ENCODE measurements at places on chromosomes 13 and 19. TPM values are rescaled to one million over a fixed set of nuclear protein-coding genes. Genes with fewer than 3 reads are reported as not detected.

- no peaks in the 10 kb centered on the region for H3K4me1 ChIP-seq
- no peak overlapping the region for H3K4me3 ChIP-seq
These were observed 190.4 kb downstream of the UQCRFS1 start for GRCh38 chr19:29022599-29022998.

- no peak overlapping the region for H3K4me3 ChIP-seq
- no peak for DNase-seq
- no peaks in the 10 kb centered on the region for H3K4me1 ChIP-seq
- no peak overlapping the region for H3K27ac ChIP-seq
- no peaks in the 10 kb centered on the region for H3K36me3 ChIP-seq
These were observed 137.0 kb downstream of the STK24 start for GRCh38 chr13:98439896-98440295.

- H3K4me3 ChIP-seq, result no peak overlapping the region
- no peaks in the 10 kb centered on the region for H3K27me3 ChIP-seq
- no peaks in the 10 kb centered on the region for H3K36me3 ChIP-seq
- H3K4me1 ChIP-seq, result no peaks in the 10 kb centered on the region
- DNase-seq, result no peak
These were observed 318.7 kb upstream of the NBEA start for GRCh38 chr13:34623331-34623730.

ZNF383 gene
- total RNA-seq, result 5.3 TPM

- DNase-seq, result no peak
- no peaks in the 10 kb centered on the region for H3K4me1 ChIP-seq
- no peaks in the 10 kb centered on the region for H3K27me3 ChIP-seq
- no peak overlapping the region for H3K4me3 ChIP-seq
- no peaks in the 10 kb centered on the region for H3K36me3 ChIP-seq
These were observed 54.7 kb upstream of the ARHGEF7 start for GRCh38 chr13:111060237-111060919.

SMIM44 gene
- total RNA-seq, result not detected

ZNF529 gene
- 6.2 TPM for total RNA-seq

DNA sequence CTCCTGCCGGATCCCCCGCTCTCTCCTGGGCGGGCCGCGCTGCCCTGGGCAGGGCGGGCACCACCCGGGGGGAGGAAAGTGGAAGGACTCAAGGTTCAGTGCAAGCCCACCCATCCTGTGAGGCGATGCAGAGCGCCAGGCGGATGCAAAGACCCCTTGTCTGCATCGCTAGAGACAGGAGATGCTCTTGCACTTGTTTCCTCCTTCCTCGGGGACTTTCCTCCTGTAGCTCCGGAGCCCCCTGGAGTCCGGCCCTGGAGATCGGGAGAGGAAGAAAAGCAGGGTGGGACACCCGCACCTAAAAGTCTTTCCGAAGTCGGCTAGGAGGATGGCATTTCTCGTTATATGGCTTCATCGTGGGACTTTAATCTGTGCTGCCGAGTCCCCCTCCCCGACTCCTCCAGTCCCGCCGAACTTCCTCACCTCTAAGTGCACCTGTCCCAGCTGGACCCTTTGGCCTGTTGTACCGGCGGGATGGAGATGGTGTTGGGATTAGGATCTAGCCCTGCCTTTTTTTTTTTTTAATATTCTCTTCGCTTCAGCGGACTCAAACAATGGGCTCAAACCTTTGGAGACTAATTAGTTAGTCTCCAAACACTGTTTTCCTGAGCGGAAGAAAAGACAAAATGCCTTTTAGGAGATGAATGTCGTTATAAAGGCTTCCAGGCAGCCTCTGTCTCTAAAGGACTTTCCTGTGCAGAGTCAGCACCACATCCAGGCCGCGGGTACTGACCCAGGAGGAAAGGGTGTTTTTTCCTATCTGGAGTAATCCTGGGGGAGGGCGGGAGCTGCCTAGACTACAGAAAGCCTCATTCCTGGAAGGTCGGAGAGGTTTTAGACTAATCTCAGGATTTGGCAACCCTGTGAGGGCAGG, 725 bp downstream of the FAM124A start:
- peaks cover 11% of the 10 kb centered on the region for H3K4me1 ChIP-seq
- peak overlapping the region; percentile 11 for H3K4me3 ChIP-seq
- H3K27me3 ChIP-seq, result peaks cover 22% of the 10 kb centered on the region
- no peak overlapping the region for H3K27ac ChIP-seq
- H3K36me3 ChIP-seq, result no peaks in the 10 kb centered on the region

COMP gene
- total RNA-seq, result 0.07 TPM

DNA sequence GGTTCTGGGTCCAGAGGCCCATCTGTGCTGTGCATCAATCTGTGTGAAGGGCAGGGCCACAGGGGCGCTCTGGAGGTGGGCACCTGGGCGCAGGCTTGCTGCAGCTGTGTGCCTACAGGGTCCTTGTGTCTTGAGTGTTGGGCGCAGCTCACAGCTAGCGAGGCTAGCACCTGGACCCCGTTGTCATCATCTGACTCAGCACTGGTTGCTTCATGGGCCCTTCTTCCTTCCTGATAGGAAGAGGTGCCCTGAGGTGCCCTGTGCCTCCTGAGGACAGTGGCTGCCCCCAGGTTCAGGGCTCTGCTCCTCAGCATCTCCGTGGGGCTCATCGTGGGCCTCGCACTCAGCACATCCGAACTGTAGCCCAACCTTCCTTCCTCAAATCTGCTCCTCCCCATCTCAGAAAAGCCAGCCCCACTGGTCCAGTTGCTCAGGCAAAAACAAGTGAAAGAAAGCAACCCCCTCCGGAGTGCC, 54.8 kb downstream of the GATAD2A start:
- peaks cover 68% of the 10 kb centered on the region for H3K36me3 ChIP-seq
- DNase-seq, result no peak
- no peaks in the 10 kb centered on the region for H3K27me3 ChIP-seq
- H3K4me1 ChIP-seq, result peaks cover 34% of the 10 kb centered on the region

DNA sequence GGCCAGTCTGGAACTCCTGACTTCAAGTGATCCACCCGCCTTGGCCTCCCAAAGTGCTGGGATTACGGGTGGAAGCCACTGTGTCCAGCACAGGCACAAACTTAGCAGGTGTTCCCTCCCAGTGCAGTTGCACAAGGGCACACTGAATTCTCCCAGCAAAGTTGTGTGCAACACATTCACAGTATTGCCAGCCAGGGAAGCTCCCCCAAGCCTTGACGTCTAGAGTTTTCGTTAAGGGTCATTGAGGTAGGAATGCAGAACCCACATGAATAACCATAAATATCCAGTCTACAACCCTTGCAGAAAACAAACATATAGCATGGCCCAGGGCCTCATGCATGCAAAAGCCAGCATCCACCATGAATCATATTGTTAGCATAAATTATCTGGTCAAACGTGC, 3.3 kb upstream of the AURKC start:
- no peak for DNase-seq
- H3K4me1 ChIP-seq, result peaks cover 10% of the 10 kb centered on the region
- H3K36me3 ChIP-seq, result no peaks in the 10 kb centered on the region
- H3K27ac ChIP-seq, result no peak overlapping the region

LILRA5 gene
- total RNA-seq, result not detected

ZNF506 gene
- total RNA-seq, result 0.31 TPM

- H3K4me3 ChIP-seq, result no peak overlapping the region
- no peaks in the 10 kb centered on the region for H3K27me3 ChIP-seq
- no peaks in the 10 kb centered on the region for H3K4me1 ChIP-seq
- no peaks in the 10 kb centered on the region for H3K36me3 ChIP-seq
- DNase-seq, result no peak
These were observed 676.2 kb downstream of the GPC5 start for GRCh38 chr13:92074658-92075057.

ASF1B gene
- 66.6 TPM for total RNA-seq

DNA sequence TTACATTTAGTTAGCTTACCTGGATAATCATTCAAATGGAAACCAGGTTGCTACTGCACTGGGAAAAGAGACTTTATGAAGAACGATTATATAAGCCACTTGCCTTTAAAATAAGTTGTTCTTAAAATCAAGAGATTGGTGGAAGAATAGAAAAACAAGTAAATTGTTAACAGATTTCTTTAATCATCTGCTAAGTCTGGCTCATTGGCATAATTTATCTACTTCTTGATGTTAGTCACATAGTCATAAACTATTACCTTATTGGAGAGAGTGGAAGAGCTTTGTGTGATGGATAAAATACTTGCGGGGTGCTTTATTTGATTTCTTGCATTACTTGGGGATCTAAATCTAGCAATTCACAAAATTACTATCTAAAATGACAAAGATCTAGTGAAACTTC, 6.8 kb downstream of the LSM14A start:
- H3K4me1 ChIP-seq, result peaks cover 37% of the 10 kb centered on the region
- DNase-seq, result no peak
- no peaks in the 10 kb centered on the region for H3K27me3 ChIP-seq
- H3K36me3 ChIP-seq, result peaks cover 38% of the 10 kb centered on the region
- no peak overlapping the region for H3K4me3 ChIP-seq

SBK3 gene
- 0.13 TPM for total RNA-seq

DNA sequence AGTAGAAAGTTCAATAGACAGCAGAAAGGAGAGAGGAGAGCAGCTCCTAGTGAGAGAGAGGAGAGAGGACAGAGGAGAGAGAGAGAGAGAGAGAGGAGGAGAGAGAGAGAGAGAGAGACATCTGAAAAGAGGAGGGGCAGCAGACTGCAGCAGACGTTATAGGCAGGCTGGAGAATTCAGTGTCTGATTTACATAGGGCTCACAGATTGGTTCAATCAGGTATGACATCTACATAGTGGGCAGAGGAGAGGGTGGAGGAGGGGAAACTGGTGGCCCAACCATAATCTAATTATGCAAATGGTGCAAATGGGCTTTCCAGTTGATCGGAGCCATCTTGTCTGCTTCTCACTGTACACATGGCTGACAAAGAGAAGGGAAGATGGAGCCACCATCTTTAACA, 221.3 kb upstream of the TRPC4 start:
- no peak overlapping the region for H3K4me3 ChIP-seq
- H3K27ac ChIP-seq, result no peak overlapping the region
- H3K36me3 ChIP-seq, result no peaks in the 10 kb centered on the region
- no peaks in the 10 kb centered on the region for H3K27me3 ChIP-seq
- peak; percentile 1 for DNase-seq
- no peaks in the 10 kb centered on the region for H3K4me1 ChIP-seq

- peak; percentile 76 for DNase-seq
- peak within 1 kb of the TSS; percentile 64 for H3K4me3 ChIP-seq
- H3K4me1 ChIP-seq, result peaks cover 4% of the 10 kb centered on the region
- no peaks in the 10 kb centered on the region for H3K36me3 ChIP-seq
- H3K27ac ChIP-seq, result peak within 1 kb of the TSS; percentile 49
These were observed at the start of gene COX6B2 for GRCh38 chr19:55354698-55355212. TSS of gene COX6B2 (minus strand) at chr19:55354719. CDS start at chr19:55354521, 198 bp downstream.

ELAVL3 gene
- total RNA-seq, result not detected

GIPC3 gene
- 3.9 TPM for total RNA-seq

DNA sequence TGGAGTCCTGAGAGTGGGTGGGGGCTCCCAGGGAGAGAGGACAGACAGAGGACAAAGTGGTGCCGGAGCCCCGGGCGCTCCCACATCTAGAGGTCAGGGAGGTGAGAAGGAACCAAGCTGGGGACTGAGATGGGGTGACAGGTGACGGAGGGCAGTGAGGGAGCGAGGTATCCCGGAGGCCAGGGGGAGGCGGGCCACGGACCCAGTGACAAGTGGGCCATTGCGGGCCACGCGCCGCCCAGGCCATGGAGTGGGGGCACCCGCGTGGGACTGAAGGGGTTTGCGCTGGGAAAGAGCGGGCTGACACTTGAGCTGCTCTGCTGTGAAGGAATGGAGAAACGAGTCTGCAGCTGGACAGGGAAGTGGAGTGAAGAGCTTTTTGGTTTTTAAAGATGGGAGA, 2.6 kb downstream of the ZNF628 start:
- peaks cover 20% of the 10 kb centered on the region for H3K4me1 ChIP-seq
- peaks cover 26% of the 10 kb centered on the region for H3K36me3 ChIP-seq

DNA sequence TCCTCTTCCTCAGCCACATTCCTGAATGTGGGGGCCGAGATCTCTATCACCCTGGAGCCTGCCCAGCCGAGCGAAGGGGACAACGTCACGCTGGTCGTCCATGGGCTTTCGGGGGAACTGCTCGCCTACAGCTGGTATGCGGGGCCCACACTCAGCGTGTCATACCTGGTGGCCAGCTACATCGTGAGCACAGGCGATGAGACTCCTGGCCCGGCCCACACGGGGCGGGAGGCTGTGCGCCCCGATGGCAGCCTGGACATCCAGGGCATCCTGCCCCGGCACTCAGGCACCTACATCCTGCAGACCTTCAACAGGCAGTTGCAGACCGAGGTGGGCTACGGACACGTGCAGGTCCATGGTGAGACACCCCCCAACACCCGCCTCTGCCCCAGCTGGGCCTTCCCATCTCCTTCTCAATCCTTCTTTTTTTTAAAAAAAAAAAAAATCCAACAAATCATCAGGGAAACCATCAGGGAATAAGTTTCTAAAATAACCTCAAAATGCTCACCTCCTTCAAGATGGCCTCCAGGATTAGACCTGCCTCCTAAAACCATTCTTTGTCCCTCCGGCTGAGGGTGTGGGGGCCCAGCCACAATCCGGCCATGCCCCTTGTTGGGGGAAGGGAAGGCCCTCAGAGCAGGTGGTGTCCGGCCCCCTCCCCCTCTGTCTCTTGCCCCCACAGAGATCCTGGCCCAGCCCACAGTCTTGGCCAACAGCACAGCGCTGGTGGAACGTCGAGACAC, 4.6 kb downstream of the CEACAM16 start:
- no peak for DNase-seq
- H3K36me3 ChIP-seq, result no peaks in the 10 kb centered on the region
- H3K27me3 ChIP-seq, result no peaks in the 10 kb centered on the region
- no peak overlapping the region for H3K27ac ChIP-seq
- peaks cover 21% of the 10 kb centered on the region for H3K4me1 ChIP-seq

FLT3 gene
- total RNA-seq, result not detected

TSHZ3 gene
- 0.07 TPM for total RNA-seq

DNA sequence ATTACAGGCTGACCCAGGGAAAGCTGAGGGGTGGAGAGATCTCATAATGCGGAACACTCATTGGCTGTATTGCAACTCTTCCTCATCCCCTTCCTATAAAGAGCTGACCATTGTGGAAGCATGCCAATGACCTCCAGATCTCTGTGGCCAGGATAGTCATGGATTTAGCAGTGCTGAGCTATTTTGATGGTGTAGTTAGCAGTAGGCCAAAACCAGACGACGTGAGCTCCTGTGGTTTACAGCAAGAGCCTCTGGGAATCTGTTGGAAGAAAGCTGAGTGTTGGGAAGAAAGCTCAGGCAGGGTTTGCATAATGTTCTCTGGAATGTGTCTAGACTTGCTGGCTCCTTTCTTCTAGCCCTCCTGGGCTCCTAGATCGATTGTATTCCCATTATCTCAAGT, 187.5 kb upstream of the GPC6 start:
- no peak overlapping the region for H3K27ac ChIP-seq
- no peaks in the 10 kb centered on the region for H3K36me3 ChIP-seq
- H3K4me1 ChIP-seq, result no peaks in the 10 kb centered on the region
- no peak overlapping the region for H3K4me3 ChIP-seq
- H3K27me3 ChIP-seq, result no peaks in the 10 kb centered on the region
- no peak for DNase-seq

- DNase-seq, result no peak
- H3K27me3 ChIP-seq, result no peaks in the 10 kb centered on the region
- no peaks in the 10 kb centered on the region for H3K36me3 ChIP-seq
- no peak overlapping the region for H3K27ac ChIP-seq
These were observed 281.0 kb downstream of the ATP8A2 start for GRCh38 chr13:25652764-25653163.

PLIN5 gene
- total RNA-seq, result 1.3 TPM

IFNL1 gene
- total RNA-seq, result not detected

GRCh38 chr13:51050021-51050830, 60.8 kb downstream of the C13orf42 start:
- DNase-seq, result no peak
- peaks cover 20% of the 10 kb centered on the region for H3K27me3 ChIP-seq
- H3K4me3 ChIP-seq, result no peak overlapping the region

COX6B2 gene
- 2.6 TPM for total RNA-seq
